CD4-positive, alpha-beta T cell treated with Interleukin-17A for 1 hour (primary cell): ENCODE measurements at places on chromosomes 1 and 21.

- no peak for DNase-seq
Measured at GRCh38 chr1:151406176-151406575, 6.8 kb downstream of the PSMB4 start.

DNA sequence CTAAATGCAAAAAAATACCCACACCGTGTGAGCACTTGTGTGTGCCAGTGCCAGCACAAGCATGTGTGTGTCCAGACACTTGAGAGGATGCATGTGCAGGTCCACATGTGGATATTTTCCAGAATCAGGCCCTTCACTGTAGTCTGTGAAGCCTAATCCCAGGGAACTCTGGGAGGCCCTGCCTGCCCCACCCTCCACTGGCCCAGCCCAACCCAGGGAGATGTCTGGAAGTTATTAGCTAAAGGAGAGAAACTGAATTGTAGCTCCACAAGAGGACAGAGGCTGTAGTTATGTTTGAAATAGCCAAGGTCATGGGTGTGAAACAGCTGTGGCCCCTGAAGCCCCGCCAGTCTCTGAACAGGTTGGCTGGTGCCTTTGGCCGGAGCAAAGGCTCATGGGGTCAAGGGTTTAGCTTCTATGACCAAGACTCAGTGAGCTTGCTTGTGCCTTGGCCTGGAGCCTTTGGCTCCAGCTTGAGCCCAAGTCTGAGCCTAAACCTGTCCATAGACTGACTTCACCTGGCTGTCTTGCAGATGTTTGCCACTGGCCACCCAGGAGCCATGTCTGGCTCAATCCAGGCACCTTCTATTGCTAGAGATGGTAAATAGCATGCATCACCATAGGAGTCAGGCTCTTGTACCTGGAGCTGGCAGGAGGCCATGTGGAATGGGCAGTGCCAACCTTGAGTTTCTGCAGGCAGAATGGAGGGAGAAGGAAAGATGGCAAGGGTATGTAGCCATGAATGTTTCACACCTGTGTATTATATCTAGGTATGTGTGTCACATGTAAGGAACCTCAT lies 69.9 kb downstream of the TMEM53 start:
- no peak for DNase-seq

GRCh38 chr21:35775778-35776544 lies 284.4 kb downstream of the SETD4 start:
- no peak for DNase-seq

DNA sequence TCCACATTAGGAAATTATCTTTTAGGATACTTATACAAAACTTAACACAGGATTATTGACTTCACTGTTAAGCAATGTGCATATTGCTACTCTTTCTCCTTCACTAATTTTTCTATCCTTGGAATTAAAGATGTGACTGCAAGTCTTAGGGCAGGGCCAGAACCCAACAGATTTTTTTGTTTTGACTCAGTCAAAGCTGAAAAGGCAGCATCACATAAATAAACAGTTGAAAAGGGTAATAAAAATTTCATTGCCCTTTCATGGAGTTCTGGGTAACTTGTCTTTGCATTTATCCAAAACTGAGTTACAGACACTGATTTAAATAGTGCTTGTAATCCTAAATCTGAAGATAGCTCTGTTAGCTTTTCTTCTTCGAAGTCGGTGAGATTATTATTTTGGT lies 1.9 kb upstream of the TMEM35B start:
- DNase-seq = no peak

GRCh38 chr1:155761736-155762405 lies 73.0 kb downstream of the DAP3 start:
- no peak for DNase-seq

DNA sequence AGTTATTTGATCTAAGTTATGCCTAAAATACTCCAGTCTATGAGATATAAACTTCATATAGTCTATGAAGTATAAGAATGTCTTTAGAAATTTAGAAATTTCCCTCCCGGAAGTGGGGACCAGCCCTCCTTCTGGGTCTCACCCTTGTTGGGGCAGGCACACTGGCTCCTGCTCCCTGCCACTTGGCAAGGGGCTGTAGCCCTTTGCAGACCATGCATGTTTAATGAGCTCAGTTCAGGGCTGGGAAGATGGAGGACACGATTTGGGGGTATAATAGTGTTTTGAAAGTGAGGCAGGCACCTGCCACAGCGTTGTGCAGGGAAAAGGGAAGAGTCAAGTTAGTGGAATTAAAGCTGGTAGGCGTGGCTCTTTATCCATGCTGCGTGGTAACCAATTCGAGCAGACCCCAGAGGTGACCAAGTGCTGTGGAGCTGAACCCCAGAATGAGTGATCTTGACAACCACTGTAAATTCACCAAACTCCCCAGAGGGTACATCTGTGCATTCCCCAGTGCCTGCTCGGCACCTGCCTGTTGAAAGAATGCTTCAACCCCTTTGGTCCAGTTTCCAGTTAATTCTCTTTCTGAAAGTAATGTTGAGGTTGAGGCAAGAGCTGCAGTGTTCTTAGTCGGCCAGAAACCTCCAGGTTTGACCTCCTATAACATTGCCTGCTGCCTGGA lies 79.6 kb downstream of the DOP1B start:
- no peak for DNase-seq

DNA sequence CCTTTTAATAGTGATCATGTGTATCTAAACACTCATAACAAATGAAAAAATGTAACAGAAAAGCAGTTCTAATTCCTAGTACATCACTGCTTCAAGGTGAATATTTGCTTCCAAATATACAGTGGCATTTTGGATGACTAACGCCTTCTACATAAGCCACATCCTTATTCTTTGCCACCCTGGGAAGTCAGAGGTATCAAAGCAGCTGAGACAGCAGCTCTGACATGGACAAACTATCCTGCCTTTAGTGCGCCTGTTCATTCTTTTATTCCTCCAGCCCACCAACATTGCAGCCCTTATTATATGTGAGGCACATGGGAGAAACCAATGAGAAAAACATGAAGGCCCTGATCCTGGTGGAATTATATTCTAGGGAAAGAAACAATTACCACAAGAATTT lies 183.0 kb downstream of the APP start:
- no peak for DNase-seq

DNA sequence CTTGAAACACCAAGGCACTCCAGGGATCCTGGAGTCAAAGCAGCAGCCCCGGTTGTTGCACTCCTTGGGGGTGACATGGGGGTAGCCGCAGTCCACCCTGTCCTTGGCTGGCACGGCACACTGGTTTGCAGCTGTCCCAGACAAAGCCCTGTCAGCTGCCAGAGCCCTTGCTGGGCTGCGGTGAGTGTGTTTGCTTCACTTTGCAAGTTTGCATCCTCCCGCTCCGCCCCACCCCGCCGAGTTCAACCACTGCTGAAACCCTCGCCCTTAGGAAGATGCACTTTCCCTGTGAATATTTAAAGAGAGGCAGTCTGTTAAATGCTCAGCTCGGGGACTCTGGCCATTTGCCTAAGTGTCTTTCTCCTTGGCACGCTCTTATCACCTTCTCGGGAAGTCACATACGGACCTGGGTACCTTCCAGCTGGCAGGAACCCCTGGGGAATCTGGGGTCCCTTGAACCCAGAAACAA lies 1.7 kb downstream of the TFF3 start:
- no peak for DNase-seq

GRCh38 chr1:208475449-208475848 lies 231.3 kb upstream of the PLXNA2 start:
- no peak for DNase-seq

GRCh38 chr1:8989821-8990220 lies 36.4 kb downstream of the SLC2A7 start:
- no peak for DNase-seq

GRCh38 chr1:204170494-204171155 lies 4.5 kb upstream of the REN start:
- DNase-seq = no peak

DNA sequence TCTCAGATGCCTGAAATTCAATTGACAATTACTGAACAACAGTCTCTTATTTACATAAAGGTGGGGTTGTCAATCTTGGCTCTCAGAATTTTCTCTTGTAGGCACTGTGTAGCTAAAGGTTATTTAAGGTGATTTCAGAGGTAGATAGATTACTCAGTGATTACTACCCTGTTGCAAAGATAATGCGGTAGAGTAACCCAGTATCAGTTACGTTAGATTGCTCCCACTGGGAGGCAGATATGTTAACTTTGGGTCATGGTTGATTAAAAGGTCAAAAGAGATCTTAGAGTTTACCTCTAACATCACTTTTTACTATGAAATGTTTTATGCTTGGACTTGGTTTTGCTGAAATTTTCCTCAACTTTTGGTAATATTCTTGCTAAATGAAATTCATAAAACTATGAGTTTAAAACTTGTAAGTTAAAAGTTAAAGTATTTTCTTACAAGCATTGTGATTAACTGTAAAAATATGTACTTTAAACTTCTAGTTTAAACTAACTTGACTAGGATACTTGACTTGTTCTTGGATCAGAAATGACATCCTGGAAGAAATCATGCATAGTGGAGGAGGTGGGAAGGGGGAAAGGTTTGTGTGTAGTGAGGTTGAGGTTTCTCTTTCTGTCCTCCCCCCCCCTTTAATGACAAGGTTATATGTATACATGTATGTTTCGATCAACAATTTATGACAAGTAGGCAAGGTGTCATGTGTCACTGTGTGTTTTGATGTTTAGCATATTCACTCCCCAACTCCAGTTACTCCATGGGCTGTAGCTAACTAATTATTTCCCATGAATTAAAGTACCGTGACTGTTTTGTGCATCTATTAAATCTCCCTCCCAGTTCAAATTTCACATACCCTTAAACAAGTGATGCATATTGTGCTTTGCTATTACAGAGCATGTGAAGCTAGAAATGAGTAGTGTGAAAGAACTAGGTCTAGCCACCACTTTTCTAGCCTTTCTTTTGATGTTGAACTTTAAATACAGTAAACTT lies 2.9 kb downstream of the LAMC1 start:
- no peak for DNase-seq

DNA sequence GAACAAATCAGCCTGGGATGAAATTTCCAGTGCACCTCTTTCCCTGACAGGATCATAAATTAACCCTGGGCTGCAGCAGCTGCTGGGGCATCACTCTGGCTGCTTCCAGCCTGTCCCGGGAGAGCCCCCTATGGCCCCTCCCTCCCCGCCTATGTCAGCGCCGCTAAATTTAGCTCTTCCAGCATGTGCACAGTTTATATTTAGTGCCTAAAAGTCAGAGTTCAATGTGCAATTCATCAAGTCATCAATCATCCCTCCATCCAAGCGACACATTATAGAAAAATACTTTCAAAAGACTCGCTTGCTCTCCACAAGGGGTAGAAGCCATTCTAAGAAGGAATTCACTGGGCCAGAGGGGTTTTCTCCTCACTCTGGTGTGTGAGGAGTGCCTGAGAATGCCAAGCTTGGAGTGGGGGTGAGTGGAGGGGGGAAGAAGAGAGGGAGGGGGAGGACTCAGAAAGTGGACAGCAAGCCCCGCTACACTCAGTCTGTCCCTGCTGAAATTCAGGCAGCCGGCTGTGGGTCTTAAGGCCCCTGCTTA lies 37.4 kb downstream of the XCL1 start:
- DNase-seq = no peak

GRCh38 chr21:20971296-20971921 lies 26.8 kb upstream of the NCAM2 start:
- peak; percentile 2 for DNase-seq

DNA sequence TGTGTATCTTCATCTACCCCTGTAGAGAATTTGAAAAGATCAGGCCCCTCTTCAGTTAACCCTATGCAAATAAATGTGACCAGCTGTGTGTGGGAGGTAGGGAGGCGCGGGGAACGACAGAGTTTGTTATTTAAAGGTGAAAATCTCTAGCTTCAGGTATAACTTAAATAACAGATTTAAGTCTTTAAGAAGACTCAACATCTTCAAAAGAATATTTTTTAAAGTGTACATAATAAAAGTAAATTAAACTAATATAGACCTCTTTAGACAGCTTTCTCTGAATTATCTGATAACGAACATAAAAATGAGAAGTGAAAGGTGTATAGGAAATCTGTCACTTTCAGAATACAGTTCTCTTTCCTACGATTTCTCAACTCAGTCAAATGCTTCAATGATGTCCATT lies 16.0 kb downstream of the ANGPTL3 start:
- no peak for DNase-seq

GRCh38 chr1:41151846-41152245 lies 90.3 kb downstream of the SCMH1 start:
- DNase-seq = no peak

DNA sequence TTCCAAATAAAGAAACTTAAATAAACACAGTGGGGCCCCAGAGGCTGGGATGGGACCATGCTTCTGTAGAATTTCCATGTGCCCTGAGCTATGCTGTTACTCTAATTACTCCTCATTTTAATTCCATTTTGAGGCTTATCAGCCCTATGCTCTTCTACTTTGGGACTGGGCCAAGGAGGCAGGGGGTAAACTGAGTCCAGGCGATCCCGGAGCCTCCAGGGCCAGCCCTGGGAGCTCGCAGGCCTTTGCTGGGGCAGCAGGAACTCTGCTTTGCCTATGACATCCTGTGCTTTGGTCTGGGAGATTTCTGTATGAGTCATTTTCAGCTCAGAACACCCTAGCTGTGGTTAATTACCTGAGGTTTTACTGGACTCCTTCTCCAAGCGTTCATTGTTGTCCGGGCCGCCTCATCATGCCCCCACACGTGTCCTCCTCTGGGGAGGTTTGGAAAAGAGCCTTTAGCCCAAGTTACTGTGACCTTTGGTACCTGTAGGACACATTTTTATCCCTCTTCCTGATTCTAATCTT lies 95.7 kb downstream of the RHOU start:
- DNase-seq = peak; percentile 24

DNA sequence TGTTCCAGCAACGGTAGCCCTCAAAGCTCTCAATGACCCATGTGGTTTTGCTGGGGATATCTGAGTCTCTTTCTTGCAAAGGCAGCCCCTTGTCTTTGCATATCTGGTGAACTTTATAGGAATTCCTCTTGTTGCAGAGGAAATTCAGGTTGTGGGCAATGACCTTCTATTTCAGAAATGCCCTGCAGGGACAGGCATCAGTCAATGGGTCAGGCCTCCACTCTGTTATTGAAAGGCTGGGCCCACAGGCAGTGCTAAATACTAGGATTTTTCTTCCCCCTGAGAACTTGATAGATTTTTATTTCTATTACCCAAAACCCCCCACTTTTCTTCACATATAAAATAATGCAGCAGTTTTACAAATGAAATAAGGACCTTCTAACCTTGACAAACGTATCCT lies 131.1 kb downstream of the TNR start:
- no peak for DNase-seq

- DNase-seq = no peak
Measured at GRCh38 chr1:221371705-221372104, 370.2 kb downstream of the DUSP10 start.

- peak; percentile 8 for DNase-seq
Measured at GRCh38 chr1:113133038-113133437, 60.0 kb downstream of the LRIG2 start.

- DNase-seq = no peak
Measured at GRCh38 chr21:37704751-37705150, 211.5 kb downstream of the KCNJ6 start.

GRCh38 chr1:116766616-116767469 lies 12.6 kb downstream of the CD2 start:
- peak; percentile 73 for DNase-seq

GRCh38 chr1:240100371-240100934 lies 8.8 kb downstream of the FMN2 start:
- no peak for DNase-seq

- DNase-seq = no peak
Measured at GRCh38 chr21:27581168-27581567, 614.3 kb upstream of the ADAMTS5 start.

- no peak for DNase-seq
Measured at GRCh38 chr1:171081314-171081753, 9.4 kb upstream of the FMO3 start.
